ENCODE measurements at places on chromosomes 11 and 22.

GRCh38 chr22:23862103-23862502, 4.4 kb downstream of the SLC2A11 start:
- DNase-seq, result no peak

- no peak for DNase-seq
Measured at GRCh38 chr11:96543177-96543576, 153.4 kb downstream of the JRKL start.

DNA sequence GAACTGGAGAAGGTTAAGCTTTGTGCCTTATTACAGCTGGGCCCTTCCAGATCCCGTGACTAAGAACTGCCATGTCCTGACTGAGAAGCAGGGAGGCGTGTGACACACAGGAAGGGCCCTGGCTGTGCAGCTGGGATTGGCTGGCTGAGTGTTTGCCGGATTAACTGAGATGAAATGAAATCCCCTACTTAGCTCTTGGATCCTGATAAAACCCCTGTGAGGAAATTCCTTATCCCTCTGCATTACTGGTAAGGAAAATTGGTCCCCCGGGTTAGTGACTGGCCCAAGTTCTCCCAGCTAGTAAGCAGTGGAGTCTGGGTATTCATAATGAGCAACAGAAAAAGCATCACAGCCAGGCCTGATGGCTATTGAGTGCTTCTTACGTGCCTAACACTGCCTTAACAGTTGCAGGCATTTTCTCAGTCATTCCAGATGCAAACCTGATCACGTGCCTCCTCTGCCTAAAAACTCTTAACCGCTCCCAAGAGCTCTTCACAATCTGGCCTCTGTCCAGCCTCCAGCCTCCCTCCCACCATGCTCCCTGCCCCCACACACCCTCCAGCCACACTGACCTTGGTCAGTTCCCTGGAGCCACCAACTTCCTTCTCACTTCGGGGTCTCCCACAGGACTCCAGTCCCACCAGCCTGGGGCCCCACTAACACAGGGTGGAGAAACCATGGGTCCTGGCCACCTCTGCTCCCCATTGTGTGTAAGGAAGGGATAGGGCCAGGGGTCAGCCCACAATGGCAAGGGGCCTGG, 37.8 kb downstream of the ARRB1 start:
- DNase-seq, result no peak

DNA sequence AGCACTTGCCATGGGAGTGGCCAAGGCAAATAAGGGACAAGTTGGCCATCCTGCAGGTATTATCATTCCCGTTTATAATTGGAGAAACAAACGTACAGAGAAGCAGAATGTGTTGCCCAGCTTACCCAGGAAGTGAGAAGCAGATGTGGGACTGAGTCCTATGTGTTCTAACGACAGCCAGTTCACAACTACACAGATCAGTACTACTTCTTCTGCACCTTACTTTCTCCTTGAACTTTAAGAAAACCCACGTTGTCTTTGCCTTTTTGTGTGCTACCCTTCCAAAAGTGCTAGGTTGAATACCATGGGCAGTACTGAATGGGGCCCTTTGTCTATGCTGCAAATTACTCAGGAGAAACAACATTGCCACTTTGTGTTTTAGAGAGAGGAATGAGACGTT, 62.8 kb upstream of the BLID start:
- DNase-seq, result no peak

DNA sequence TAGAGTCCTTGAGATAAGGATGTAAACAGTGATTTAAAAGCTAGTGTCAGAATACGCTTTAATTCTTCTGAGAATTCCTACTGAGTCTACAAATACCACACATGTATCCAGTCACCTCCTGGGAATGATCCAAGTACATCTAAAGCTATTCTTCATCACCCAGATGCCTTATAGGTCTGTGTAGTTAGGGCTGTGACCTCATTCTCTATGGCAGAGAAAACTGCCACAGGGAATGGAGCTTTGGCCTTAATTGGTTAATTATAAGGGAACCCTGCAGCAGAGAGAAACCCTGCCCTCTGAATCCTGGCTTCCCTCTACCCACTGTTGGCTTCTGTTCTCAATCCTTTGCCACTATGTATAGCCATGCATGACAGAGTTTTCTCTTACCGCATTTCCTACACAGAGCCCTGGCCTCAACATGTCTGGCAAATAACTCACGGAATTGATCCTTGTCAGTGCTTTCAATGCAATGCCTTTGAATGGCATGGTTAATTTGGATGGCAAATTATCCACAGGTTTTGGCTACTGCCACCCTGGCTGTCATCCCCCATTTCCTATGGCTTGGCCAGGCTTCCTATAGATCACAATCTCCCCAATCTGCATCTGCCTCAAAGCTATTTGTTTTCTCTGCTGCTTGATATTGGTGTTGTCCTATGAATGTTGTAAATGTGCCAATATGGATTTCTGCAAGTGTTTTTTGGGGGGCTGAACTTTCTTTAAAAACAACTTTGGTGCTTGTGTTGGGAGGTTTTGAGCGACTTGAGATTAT, 2.9 kb downstream of the DIXDC1 start:
- no peak for DNase-seq

GRCh38 chr11:108654994-108655631, 9.8 kb upstream of the DDX10 start:
- no peak for DNase-seq

DNA sequence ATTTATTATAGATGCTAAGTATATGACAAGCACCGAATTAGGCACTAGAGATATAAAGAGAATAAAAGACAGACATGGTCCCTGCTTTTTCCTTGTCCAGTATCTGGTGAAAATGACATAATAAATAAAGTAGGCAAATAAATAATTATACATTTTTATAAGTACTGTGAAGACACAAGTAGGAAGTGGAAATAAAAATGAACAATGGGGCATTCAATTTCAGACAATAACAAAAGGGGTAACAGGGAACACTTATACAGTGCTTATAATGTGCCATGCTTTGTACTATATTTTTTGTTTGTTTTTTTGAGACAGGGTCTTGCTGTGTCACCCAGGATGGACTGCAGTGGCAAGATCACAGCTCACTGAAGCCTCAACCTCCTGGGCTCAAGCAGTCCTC, 4.3 kb downstream of the KBTBD3 start:
- DNase-seq, result no peak

- DNase-seq, result peak; percentile 12
Measured at GRCh38 chr11:76205252-76206076, 838 bp downstream of the WNT11 start.

DNA sequence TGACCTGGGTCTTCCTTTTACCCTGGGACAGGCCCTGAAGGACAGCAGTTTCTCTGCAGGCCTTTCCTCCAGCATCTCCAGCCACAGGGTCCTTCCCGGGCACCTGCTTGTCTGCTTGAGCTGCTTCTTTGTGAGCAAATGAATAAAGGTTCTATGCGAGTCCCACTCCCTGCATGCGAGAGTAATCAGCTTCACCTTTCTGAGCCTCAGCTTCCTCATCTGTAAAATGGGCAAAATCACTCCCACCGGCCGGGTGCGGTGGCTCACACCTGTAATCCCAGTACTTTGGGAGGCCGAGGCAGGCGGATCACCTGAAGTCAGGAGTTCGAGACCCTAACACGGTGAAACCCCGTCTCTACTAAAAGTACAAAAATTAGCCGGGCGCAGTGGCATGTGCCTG, 31.1 kb downstream of the IFT27 start:
- no peak for DNase-seq

GRCh38 chr11:108131993-108132392, 10.6 kb downstream of the ACAT1 start:
- DNase-seq, result no peak

- no peak for DNase-seq
Measured at GRCh38 chr11:47057365-47057764, 119.3 kb downstream of the ARFGAP2 start.

DNA sequence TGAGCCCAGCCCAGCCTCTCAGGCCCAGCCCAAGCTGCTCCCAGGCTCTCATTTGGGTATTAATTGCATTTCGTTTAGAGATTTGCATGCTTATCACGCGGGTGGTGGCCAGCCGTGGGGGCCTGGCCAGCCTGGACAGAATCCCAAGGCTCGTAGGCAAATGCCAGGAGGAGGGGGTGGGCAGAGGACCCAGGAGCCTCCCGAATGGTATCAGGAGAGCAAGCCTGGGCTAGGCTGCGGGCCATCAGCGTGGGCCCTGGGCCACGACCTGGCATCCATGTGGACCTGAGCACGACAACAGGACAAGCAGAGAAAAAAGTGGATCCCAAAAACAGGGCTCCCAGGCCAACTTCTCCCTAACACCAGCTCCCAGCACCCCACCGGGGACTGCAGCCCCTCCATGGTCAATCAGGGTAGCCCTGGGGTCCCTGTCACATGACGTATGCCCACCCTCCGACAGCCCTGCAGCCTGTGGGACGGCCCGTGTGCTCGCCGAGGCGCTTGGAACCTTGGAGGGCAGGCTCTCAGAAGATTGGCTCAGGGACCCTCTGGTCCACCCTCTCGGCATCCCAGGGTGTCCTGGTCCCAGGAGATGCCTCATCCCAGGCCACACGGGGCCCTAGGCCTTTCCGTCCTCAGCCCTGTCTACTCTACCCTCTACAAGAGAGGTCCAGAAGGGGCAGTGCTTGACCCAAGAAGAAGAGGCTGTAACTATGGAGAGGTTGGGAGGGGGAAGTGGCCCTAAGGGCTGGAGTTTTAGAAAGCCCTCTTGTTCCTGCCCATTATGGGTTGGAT, 8.8 kb downstream of the ASCL2 start:
- no peak for DNase-seq

DNA sequence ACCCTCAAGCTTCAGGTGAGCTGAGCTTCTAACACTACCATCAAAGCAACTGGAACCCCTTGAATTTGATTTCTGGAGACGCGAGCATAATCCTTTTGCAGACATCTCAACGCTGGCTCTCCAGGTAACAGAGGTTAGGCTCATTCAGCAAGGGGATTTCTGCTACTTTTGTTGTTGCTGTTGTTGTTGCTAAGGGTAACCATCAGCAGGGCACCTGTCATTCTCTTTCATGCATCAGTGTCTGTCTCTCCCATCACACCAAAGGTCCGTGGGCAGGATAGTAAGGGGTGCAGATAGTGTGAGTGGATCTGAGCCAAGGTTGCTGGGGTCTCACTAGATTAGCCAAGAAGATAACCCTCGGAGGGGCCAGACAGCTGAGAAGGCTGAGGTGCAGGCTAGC, 90.3 kb downstream of the TP53I11 start:
- no peak for DNase-seq

DNA sequence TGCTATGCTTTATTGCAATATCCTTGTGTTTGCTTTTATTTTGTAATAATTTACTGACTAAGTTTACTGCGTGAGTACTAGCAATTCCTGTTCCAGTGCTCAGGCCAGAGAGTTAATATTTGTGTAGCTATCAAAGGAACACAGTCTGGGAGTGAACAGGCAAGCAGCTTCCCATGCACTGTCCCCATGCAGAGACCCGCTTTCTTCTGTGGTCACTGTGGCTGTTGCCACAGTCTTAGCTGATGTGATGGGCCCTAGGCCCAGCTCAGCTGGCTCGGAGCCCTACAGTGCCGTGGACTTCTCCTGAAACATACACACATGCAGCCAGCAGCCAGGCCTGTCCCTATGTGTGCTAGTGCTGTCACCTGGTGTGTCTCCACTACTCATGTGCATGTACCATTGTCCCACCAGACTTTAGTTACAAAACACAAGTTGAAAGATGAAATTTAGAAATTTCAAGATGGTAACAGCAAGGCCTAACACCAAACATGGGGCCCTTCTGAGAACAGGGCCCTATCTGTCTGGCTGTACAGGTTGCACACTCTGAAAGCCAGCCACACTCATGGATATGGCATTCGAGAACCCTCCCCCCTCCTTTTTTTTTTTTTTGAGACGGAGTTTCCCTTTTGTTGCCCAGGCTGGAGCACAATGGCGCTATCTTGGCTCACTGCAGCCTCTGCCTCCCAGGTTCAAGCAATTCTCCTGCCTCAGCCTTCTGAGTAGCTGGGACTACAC, 12.3 kb upstream of the SCUBE2 start:
- no peak for DNase-seq

- DNase-seq, result no peak
Measured at GRCh38 chr11:27385245-27385644, 22.2 kb upstream of the CCDC34 start.

GRCh38 chr11:92692826-92693546, 276.5 kb upstream of the MTNR1B start:
- no peak for DNase-seq

- DNase-seq, result no peak
Measured at GRCh38 chr11:6604081-6604626, 580 bp downstream of the ILK start.

DNA sequence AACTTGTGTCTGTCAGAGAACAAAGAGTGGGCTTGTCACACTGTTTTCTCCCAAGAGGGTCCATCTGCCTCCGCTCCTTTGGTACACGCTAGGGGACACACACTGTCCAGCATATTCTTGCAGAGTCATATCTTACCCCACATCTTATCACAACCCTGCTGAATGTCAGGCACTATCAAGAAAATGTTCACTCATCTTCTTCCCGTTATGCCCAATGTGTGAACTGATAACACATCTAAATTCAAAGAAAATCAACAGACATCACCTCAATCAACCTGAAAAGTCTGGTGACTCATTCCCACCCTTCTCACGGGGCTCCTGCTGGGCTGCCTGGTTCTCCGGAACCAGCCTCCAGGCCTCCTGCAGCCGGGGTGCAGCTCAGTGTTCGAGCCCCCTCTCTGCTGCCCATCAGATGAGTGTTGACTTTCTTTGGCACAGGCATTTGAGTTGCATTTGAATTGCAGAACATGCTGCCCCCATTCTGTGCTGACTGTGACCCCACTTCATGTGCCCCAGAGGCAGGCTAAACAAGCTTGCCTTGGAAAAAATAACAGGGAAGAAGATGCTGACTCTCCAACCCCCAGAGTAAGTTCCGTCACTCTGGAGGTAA, 19.4 kb downstream of the GRAP2 start:
- DNase-seq, result no peak

- DNase-seq, result no peak
Measured at GRCh38 chr22:24097961-24098391, 83.3 kb upstream of the SUSD2 start.

DNA sequence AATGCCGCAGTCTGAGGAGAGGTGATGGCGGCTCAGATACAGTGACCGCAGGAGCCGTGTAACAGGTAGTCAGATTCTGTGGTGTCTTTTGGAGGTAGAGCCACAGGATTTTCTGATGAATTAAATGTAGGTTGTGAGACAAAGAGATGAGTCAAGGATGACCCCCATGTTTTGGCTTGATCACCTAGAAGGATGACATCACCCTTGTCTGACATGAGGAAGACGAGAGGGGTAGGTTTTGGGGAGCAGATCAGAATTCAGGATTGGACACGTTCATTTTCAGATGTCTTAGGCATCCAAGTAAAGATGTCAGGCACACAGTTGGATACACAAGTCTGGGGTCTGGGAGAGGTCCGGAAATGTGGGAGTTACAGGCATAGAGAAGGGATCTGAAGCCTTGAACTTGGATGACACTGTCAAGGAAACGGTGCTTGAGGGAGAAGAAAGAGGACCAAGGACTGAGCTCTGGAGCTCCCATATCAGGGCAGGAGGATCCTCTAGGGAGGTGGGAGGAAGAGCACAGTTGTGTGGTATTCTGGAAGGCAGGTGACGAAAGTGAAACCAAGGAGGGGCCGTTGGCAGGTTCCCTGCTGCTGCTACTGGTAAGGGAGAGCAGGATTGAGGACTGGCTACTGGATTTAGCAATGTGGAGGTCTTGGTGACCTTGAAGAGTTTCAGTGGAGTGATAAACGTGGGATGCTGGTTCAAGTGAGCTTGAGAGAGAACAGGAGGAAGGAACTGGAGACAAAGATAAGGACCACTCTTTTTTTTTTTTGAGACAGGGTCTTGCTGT, 12.6 kb upstream of the GDPD5 start:
- no peak for DNase-seq

All from SK-N-MC (cell line).